ENCODE measurements at places on chromosomes 2 and 18.
A peak's percentile ranks its signal among the peaks of the same experiment; 100 is the strongest.

DNA sequence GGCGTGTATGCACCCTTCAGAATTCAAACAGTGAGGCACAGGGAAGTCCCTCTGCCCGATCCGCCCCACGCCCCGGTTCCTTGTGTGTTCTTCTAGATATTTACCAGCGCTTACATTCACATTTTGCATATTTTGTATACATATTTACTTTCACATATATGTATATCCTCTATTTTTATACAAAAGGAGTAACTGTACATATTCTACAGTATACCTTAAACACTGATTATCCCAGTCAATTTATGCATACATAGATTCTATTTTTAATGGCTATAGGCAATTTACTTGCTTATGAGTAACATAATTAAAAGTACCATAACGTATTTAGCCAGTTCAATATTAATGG, 307 bp upstream of the DUSP11 start:
- no peak for DNase-seq
- H3K4me1 ChIP-seq, result peaks cover 18% of the 10 kb centered on the region
- H3K4me3 ChIP-seq, result peak overlapping the region; percentile 97
- H3K36me3 ChIP-seq, result no peaks in the 10 kb centered on the region
- H3K27ac ChIP-seq, result peak overlapping the region; percentile 96
- peaks cover 8% of the 10 kb centered on the region for H3K27me3 ChIP-seq

- H3K36me3 ChIP-seq, result no peaks in the 10 kb centered on the region
- H3K27ac ChIP-seq, result peak overlapping the region; percentile 45
- no peak overlapping the region for H3K4me3 ChIP-seq
- H3K4me1 ChIP-seq, result no peaks in the 10 kb centered on the region
These were observed 46.7 kb downstream of the SDC1 start for GRCh38 chr2:20178249-20178607.

GRCh38 chr2:168770796-168771195, 31.6 kb upstream of the NOSTRIN start:
- H3K27ac ChIP-seq, result no peak overlapping the region
- peaks cover 3% of the 10 kb centered on the region for H3K36me3 ChIP-seq
- DNase-seq, result no peak
- H3K4me1 ChIP-seq, result peaks cover 4% of the 10 kb centered on the region

GRCh38 chr2:234939576-234939975, 12.2 kb upstream of the SH3BP4 start:
- no peaks in the 10 kb centered on the region for H3K4me1 ChIP-seq
- no peak overlapping the region for H3K4me3 ChIP-seq
- DNase-seq, result no peak
- H3K27me3 ChIP-seq, result peaks cover 56% of the 10 kb centered on the region
- peaks cover 3% of the 10 kb centered on the region for H3K36me3 ChIP-seq

- no peak overlapping the region for H3K4me3 ChIP-seq
- H3K4me1 ChIP-seq, result no peaks in the 10 kb centered on the region
- H3K27me3 ChIP-seq, result peaks cover 11% of the 10 kb centered on the region
- no peaks in the 10 kb centered on the region for H3K36me3 ChIP-seq
- no peak overlapping the region for H3K27ac ChIP-seq
- DNase-seq, result no peak
These were observed 12.8 kb downstream of the LRP2 start for GRCh38 chr2:169349535-169349934.

- no peaks in the 10 kb centered on the region for H3K4me1 ChIP-seq
- DNase-seq, result no peak
- H3K4me3 ChIP-seq, result no peak overlapping the region
- H3K27ac ChIP-seq, result no peak overlapping the region
- H3K36me3 ChIP-seq, result no peaks in the 10 kb centered on the region
These were observed 135.7 kb downstream of the EVA1A start for GRCh38 chr2:75424936-75425619.

DNA sequence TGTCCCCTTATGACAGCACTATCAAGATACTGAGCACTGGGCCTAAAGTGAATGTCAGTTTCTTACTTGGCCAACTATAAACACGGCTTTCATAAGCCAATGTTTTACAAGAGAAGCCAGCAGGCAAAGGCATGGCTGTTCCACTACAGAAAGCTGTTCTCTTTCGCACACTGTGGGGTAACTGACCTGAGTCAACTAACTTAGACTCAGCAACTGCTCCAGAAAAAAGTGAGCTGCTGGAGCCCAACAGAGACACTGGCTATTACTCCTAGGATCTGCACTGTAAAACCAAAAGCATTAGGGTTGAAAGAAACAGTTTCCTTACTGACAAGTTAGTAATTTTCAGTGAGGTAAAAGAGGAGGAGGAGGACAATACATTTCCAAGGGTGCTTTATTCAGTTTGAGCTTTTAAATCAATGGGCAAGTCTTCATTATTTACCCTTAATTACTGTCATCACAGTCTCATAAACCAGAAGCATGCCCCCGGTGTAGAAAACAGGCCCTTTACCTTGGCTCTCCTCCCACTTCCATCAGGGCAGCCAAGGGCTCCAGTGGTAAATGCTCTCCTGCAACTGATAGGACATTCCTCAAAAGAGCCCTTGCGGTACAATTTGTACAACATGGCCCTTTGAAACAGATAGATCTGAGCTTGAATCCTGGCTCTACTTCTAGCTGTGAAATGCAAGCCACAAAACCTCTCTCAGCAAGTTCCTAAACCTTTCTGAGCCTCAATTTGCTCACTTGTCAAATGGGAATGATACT, 275.7 kb downstream of the PDE11A start:
- peaks cover 4% of the 10 kb centered on the region for H3K36me3 ChIP-seq
- no peak overlapping the region for H3K27ac ChIP-seq
- no peak for DNase-seq
- H3K27me3 ChIP-seq, result peaks cover 24% of the 10 kb centered on the region
- H3K4me1 ChIP-seq, result peaks cover 4% of the 10 kb centered on the region

- peaks cover 2% of the 10 kb centered on the region for H3K4me1 ChIP-seq
- H3K27me3 ChIP-seq, result peaks cover 23% of the 10 kb centered on the region
- DNase-seq, result no peak
- H3K4me3 ChIP-seq, result no peak overlapping the region
- no peaks in the 10 kb centered on the region for H3K36me3 ChIP-seq
These were observed 377.2 kb downstream of the EN1 start for GRCh38 chr2:118470297-118470696.

- peaks cover 16% of the 10 kb centered on the region for H3K4me1 ChIP-seq
- H3K27ac ChIP-seq, result no peak overlapping the region
- peaks cover 62% of the 10 kb centered on the region for H3K27me3 ChIP-seq
- no peak for DNase-seq
- peaks cover 3% of the 10 kb centered on the region for H3K36me3 ChIP-seq
- no peak overlapping the region for H3K4me3 ChIP-seq
These were observed 3.1 kb downstream of the ATOH8 start for GRCh38 chr2:85756822-85757435.

- no peaks in the 10 kb centered on the region for H3K36me3 ChIP-seq
- no peak overlapping the region for H3K4me3 ChIP-seq
- DNase-seq, result no peak
- peaks cover 14% of the 10 kb centered on the region for H3K4me1 ChIP-seq
- H3K27me3 ChIP-seq, result peaks cover 68% of the 10 kb centered on the region
- no peak overlapping the region for H3K27ac ChIP-seq
These were observed 46.4 kb downstream of the ACKR3 start for GRCh38 chr2:236616031-236616430.

DNA sequence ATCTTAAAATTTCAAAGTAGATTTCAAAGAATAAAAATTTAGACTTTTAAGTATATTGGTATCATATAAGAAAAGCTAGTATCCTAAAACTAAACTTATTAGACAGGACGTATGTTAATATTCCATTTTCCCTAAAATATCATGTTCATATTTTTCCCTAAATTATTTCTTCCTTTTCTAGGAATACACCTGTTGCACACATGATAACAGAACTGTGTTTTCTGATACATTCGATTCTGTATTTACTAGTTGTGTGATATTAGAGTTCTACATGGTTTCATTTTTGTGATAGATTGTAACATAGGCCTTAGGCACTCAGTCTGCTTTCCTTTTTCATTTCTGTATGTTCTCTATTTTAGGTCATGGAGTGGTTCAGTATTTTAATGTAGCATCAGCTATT, 10.9 kb downstream of the RBM45 start:
- no peak overlapping the region for H3K4me3 ChIP-seq
- no peak for DNase-seq
- H3K27me3 ChIP-seq, result no peaks in the 10 kb centered on the region
- H3K27ac ChIP-seq, result no peak overlapping the region

DNA sequence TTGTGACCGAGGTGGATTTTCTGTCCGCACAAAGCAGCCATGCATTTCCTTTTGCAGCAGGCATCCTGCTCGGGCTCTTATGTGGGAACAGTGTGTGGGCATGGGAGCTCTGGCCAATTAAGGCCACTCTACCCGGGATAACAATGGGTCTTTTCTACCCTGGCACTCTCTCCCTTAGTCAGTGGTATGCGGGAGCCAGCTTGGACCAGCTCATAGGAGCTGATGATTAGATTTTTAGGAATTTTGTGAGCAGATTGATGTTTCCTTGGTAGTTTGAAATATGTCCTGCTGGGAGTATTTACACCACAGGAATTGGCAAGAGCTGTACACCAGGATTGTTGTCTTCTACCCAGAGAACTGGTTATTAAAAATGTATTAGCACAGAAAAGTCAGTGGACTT, 89.3 kb downstream of the SPP2 start:
- peaks cover 4% of the 10 kb centered on the region for H3K27me3 ChIP-seq
- no peak overlapping the region for H3K27ac ChIP-seq
- H3K4me3 ChIP-seq, result no peak overlapping the region
- peaks cover 18% of the 10 kb centered on the region for H3K4me1 ChIP-seq
- no peaks in the 10 kb centered on the region for H3K36me3 ChIP-seq

DNA sequence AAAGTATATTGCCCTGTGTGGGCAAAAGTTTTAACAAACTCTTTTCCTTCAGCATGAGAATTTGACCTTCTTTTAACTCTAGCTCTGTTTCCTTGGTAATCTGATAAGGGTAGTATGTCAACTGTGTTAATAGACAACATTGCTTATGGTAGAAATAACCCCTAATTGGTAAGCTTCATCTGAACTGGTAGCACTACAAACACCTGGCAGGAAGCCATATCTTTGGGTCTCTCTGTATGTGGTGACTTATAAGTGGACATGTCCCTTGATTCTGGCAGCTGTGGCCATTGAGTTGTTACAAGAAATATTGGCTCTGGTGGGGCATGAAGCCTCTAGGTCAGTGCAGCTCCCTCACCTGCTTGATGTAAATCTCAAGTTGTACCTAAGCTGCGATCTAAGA, 46.9 kb downstream of the MBD5 start:
- H3K4me1 ChIP-seq, result no peaks in the 10 kb centered on the region
- no peaks in the 10 kb centered on the region for H3K36me3 ChIP-seq
- no peak overlapping the region for H3K4me3 ChIP-seq
- H3K27me3 ChIP-seq, result no peaks in the 10 kb centered on the region
- DNase-seq, result no peak

DNA sequence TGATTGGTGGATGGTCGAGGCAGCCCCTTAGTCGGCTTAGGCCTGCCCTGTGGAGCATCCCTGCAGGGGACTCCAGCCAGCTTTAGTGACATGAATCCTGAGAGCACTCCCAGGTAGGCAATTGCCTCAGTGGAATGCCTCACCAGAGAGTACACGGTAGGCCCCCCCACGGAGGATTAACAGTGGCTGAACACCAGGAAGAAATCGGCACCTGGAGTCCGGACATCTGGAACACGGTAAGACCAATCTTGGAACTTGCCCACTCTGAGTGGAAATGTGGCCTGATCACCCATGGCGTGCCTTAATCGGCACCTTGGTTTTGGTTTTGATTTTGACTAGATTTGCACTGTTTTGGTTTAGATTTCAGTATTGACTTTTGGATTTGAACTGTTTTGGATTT, 326.2 kb upstream of the NCKAP5 start:
- H3K4me3 ChIP-seq, result no peak overlapping the region
- peaks cover 2% of the 10 kb centered on the region for H3K4me1 ChIP-seq
- peaks cover 17% of the 10 kb centered on the region for H3K27me3 ChIP-seq
- H3K27ac ChIP-seq, result no peak overlapping the region
- H3K36me3 ChIP-seq, result no peaks in the 10 kb centered on the region
- DNase-seq, result no peak

GRCh38 chr2:128271911-128272600, 46.6 kb downstream of the HS6ST1 start:
- H3K27ac ChIP-seq, result no peak overlapping the region
- no peak for DNase-seq
- H3K36me3 ChIP-seq, result no peaks in the 10 kb centered on the region
- H3K4me1 ChIP-seq, result peaks cover 2% of the 10 kb centered on the region
- no peaks in the 10 kb centered on the region for H3K27me3 ChIP-seq

GRCh38 chr18:9446839-9447238, 28.5 kb upstream of the RALBP1 start:
- H3K4me3 ChIP-seq, result no peak overlapping the region
- no peak overlapping the region for H3K27ac ChIP-seq
- peaks cover 21% of the 10 kb centered on the region for H3K27me3 ChIP-seq
- no peaks in the 10 kb centered on the region for H3K4me1 ChIP-seq
- no peak for DNase-seq

GRCh38 chr2:124919296-124919695, 894.2 kb downstream of the CNTNAP5 start:
- no peak overlapping the region for H3K4me3 ChIP-seq
- H3K4me1 ChIP-seq, result no peaks in the 10 kb centered on the region
- no peak for DNase-seq
- H3K27me3 ChIP-seq, result no peaks in the 10 kb centered on the region
- no peak overlapping the region for H3K27ac ChIP-seq

GRCh38 chr2:144541396-144541795, 21.5 kb upstream of the ZEB2 start:
- no peak overlapping the region for H3K27ac ChIP-seq
- DNase-seq, result no peak

DNA sequence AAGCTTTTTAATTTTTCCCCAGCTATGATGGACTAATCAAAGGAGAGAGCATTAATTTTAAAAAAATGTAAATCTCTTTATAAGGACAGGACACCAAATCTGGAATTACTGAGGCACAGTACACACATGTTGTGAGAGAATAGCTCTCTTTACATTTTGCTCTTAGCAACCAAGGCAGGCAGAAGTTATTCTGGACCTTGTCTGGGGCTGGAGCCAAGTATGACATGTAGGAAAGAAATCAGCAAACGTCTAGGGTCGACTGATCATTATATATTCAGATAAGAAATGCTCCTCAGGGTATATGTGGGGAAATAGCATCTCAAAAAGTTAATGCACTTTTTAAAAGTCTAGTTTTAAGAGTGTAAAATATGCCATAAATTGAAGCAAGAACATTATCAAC, 1330.0 kb upstream of the CELF4 start:
- H3K27me3 ChIP-seq, result no peaks in the 10 kb centered on the region
- no peaks in the 10 kb centered on the region for H3K4me1 ChIP-seq
- DNase-seq, result no peak
- no peaks in the 10 kb centered on the region for H3K36me3 ChIP-seq
- no peak overlapping the region for H3K4me3 ChIP-seq
- no peak overlapping the region for H3K27ac ChIP-seq

DNA sequence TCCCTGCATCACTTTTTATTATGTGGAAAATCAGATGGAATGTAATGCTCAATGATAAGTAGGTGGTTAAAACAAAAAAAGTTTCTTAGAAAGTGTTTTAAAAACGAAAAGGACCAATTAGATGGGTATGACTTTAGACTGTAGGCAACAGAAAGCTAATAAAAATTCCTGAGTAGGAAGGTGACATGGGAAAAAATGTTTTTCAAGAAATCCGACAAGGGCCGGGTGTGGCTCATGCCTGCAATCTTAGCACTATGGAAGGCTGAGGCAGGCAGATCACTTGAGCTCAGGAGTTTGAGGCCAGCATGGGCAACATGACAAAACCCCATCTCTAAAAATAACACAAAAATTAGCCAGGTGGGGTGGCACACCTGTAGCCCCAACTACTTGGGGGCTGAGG, 126.1 kb downstream of the THADA start:
- H3K27me3 ChIP-seq, result no peaks in the 10 kb centered on the region
- H3K4me3 ChIP-seq, result no peak overlapping the region
- H3K4me1 ChIP-seq, result peaks cover 15% of the 10 kb centered on the region
- DNase-seq, result no peak
- no peak overlapping the region for H3K27ac ChIP-seq

Data from T-helper 17 cell (primary cell).